ENCODE measurements at places on chromosomes 2 and 18.

DNA sequence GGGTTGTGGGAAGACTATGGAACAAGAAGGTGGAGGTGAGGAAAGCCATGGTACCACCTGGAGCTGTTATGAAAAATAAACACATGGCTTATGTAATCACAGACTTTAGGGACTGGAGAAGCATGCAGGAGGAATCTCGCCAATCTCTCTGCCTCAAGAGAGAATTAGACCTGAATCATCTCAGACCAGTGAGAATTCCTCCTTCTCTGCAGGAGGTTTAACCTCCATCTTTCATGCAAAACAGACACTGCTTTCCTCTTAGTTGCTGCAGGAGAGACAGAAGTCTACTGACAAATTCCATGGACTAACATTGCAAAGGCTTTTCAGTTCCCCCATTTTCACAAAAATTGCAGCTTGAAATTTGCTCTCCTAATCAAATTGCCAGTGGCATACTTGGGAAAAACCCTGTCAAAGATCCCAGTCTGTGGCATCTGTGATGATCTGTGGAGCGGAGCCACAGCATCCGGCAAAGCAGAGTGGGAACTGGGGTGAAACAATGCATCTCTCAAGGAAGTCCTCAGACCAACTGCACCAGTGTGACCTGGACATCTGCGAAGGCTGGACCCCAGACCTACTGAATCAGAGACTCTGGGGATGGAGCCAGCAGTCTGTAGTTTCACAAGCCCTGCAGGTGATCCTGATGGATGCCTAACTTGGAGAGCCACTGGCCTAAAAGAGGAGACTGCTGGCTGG lies 28.6 kb upstream of the NCKAP5 start:
- DNase-seq: no peak

GRCh38 chr2:240424341-240425235 lies 10.9 kb upstream of the GPC1 start:
- no peak for DNase-seq

GRCh38 chr18:12238826-12239225 lies 15.3 kb upstream of the CIDEA start:
- no peak for DNase-seq

- no peak for DNase-seq
Measured at GRCh38 chr2:216585441-216585840, 47.8 kb upstream of the IGFBP2 start.

DNA sequence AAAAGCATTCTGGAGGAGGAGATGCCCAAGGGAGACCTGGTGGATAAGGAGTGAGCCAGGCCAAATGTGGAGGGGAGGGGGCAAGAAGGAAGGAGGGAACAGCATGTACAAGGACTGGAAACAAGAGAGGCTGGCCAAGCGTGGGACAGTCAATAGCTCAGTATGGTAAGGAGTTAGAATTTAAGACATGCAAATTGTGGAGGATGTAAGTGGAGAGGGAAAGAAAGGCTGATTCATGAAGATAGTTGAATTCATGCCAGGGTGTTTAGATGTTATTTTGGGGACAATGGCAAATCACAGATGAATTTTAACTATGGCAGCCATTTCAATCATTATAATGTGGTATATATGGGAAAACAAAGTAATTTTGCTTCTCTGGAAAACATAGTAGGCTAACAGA lies 462.3 kb downstream of the MEIS1 start:
- DNase-seq: no peak

DNA sequence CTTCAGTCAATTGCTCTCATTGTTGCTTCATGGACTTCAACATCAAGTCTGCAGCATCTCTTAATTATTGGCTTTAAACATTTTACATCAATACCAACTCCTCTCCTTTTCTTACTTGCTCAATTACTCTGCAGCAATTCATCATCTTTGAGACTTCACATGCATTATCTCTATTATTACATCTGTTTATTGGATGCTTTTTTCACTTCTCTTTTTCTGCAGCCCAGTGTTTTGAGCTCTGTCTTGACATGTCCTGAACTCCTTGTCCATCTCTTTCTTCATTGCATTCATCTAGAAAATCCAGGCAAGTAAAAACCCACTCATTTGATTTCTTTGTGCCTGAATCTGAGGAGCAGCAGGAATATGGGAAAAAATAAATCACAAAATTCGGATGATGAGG lies 647.9 kb downstream of the PLCL1 start:
- DNase-seq: no peak

- no peak for DNase-seq
Measured at GRCh38 chr2:47530105-47530760, 127.3 kb downstream of the MSH2 start.

GRCh38 chr2:241561832-241562231 lies 3.3 kb downstream of the BOK start:
- no peak for DNase-seq

- peak; percentile 4 for DNase-seq
Measured at GRCh38 chr2:239938651-239939486, 86.3 kb downstream of the NDUFA10 start.

GRCh38 chr18:58427321-58427720 lies 201.6 kb downstream of the ALPK2 start:
- no peak for DNase-seq

DNA sequence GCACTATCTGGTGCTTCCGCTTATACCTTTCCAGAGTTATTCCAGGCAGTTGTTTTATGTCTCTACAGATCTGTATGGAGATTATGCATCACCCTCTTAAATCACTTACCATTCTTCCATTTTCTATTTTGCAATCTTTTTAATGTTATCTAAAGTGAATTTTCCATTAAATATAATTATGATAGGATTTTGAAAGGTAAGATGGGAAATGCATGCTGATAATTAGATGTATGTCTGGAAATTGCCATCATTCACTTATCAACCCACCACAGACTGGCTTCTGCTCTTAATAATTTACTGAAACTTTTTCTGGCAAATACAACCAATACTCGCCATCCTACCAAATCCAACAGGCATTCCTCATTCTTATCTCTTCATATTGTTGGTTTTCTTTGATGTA lies 227.4 kb upstream of the MC4R start:
- no peak for DNase-seq

DNA sequence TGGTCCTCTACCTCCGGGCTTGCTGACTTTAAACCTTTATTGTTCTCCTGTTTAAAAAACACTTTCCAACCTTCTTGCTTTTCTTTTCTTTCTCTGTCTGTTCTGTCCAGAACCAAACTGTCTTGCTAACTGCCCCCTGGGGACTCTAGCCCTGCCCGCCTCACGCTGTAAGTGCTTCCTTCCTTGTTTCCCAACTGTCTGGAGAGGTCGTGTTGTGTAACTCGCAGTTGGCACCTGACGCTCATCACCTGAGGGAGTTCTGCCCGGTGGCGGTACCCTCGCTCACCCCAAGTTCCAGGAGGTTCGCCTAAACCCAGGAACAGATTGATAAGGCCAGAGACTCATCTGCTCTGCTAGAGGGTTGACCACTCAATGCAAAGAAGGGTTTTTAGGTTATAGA lies 123.4 kb downstream of the MTCL1 start:
- no peak for DNase-seq

GRCh38 chr2:166831930-166832329 lies 56.4 kb upstream of the XIRP2 start:
- DNase-seq: no peak

DNA sequence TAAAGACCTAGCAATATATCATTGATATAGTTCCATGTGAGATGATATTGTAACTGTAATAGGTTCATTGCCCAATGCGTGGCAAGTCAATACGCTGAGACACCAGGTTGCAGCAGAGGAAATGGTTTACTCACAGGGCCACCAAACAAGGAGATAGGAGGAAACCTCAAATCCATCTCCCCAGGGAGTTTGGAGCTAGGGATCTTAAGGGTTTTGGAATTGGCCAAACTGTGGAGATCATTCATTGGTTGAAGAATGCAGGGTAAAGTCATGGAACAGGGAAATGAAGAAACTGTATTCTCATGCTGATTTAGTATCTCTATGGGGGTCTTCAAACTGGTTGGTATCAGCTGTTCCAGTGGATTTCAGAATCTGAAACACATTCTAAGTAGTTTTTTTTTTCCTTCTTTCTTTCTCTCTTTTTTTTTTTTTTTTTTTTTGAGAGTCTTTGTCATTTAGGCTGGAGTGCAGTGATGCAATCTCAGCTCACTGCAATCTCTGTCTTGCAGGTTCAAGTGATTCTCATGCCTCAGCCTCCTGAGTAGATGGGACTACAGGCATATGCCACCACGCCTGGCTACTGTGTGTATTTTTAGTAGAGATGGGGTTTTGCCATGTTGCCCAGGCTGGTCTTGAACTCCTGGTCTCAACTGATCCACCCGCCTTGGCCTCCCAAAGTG lies 30.7 kb upstream of the PPM1B start:
- no peak for DNase-seq

- DNase-seq: no peak
Measured at GRCh38 chr2:187470698-187471097, 22.6 kb upstream of the CALCRL start.

DNA sequence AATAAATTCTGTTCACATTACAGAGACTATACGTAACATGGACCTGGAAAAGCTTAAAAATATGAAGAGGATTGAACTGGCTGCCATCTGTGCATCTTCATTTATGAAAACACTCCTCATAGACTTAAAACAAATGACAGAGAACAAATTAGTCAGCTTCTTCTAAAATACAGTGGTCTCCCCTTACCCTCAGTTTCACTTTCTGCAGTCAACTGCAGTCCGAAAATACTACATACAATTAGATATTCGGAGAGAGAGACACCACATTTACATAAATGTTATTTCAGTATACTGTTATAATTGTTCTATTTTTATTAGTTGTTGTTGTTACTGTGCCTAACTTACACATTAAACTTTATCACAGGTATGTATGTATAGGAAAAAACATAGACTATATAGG lies 6.5 kb downstream of the RNF103 start:
- no peak for DNase-seq

- no peak for DNase-seq
Measured at GRCh38 chr2:216949700-216950413, 90.0 kb upstream of the TNP1 start.

DNA sequence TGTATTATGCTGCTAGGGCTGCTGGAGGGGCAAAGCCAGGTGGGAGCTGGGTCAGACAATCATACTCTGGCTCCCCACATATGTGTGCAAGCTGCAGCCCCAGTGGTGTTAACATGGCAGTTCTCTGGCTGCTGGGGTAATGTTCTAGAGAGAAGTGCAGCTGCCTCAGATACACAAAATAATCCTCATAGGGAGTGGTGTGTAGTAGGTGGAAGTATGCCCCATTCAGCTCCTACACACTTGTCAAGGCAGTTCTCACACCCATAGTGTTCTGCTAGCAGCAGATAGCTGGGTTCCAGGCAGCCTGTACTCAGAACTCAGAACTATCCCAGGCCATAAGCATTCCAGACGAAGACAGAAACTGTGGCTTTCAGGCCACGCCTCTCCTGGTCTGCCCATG lies 87.9 kb upstream of the NT5C1B start:
- no peak for DNase-seq

- DNase-seq: no peak
Measured at GRCh38 chr2:18922276-18922675, 332.9 kb upstream of the NT5C1B start.

DNA sequence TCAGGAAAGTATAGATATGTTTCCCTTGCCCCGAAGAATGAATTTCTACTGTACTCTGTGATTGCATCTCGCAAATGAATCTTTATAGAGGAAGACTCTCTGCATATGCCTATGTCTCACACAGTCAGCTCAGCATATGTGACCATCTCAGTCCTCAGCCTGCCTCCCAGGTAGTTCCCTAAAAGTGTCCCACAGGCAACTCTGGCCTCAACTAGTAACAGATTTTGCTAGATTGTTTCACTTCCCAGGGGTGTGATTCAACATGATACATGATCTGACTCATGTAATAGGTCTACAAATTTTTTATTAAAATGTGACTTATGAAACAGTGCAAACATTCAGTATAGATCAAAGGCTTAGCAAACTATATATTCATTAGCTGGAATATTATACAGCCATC lies 296.6 kb upstream of the CRIM1 start:
- no peak for DNase-seq

- DNase-seq: no peak
Measured at GRCh38 chr2:215270118-215270451, 41.8 kb upstream of the ATIC start.

DNA sequence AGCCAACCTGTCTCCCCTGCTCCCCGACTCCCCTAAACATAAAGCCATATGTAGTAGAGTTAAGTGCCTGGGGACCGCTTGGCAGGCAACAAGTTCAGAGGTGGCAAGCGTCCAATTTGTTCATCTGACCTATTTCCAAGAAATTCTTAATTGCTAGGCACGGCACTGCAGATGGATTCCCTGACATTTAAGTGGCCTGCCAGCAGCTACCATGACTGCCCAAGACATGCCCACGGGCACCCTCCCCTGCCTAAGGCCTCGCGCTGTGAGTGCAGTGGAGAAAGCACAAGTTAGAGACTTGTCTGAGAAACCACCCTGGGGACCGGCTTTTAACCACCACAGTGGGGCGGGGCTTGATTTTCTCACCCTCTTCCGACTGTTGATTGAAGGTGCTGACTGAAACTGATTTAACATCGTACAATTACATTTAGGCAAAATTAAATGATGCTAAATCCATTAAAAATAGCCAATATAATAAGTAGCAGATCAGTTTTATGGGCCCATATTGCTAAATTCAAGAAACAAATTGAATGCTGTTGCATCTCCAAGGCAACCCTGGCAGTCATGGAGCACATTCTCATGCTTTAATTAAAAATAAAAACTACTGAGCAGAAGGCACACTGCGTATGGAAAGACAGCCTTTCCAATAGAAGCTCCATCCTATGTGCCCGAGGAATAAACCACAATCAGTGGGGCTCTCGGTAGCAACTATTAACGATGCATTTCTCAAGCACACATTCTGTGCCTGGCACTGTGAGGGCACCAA lies 163.6 kb upstream of the ACAA2 start:
- no peak for DNase-seq

- DNase-seq: no peak
Measured at GRCh38 chr18:3478262-3478978, 28.4 kb downstream of the TGIF1 start.

GRCh38 chr2:17643031-17643615 lies 102.6 kb downstream of the VSNL1 start:
- DNase-seq: no peak

DNA sequence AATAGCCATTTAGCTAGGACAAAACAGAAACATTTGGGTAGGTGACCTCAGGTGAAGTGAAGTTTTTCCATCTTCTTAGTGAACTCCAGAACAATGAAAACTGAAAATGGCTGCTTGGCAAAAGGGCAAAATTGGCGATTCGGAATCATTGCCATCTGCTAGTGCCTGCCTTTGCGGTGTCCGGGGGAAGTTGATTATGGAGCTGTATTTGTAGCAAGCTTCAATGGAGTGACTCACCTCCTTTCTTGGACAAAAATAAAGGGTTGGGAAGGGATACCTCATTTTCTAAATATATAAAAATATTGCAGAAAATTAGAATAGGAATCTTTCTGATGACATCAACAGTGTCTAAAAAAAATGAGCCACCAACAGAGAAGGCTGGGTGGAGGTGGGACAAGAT lies 460.5 kb downstream of the TGIF1 start:
- DNase-seq: no peak

DNA sequence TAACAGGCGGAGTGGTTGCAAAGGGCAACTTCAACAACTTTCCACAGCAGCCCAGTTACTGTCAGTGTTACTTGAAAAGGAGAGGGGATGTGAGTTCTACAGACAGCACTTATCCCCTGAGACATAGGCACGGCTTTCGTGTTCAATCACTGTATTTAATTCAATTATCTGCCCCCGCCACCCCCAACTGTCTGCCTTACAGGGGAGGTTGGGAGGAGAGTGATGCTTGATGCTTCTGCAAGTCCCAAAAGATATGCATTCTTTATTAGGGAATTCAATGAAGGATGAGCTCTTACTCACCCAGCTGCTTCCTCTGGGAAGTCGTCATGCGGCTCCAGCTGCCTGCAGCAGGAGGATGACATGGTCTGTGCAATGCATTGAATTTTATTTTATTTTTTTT lies 639.9 kb downstream of the DCC start:
- DNase-seq: no peak

- no peak for DNase-seq
Measured at GRCh38 chr2:106115250-106115649, 78.9 kb downstream of the UXS1 start.
